ENCODE measurements at places on chromosomes 6 and 20.

- no peak for DNase-seq
Measured at GRCh38 chr6:32291543-32291942, 67.7 kb upstream of the NOTCH4 start.

GRCh38 chr20:35286899-35287508, 2.4 kb upstream of the EIF6 start:
- DNase-seq: no peak

GRCh38 chr6:81939766-81940165, 187.3 kb upstream of the TENT5A start:
- DNase-seq: no peak

GRCh38 chr6:137432054-137432611, 62.1 kb downstream of the OLIG3 start:
- DNase-seq: no peak

DNA sequence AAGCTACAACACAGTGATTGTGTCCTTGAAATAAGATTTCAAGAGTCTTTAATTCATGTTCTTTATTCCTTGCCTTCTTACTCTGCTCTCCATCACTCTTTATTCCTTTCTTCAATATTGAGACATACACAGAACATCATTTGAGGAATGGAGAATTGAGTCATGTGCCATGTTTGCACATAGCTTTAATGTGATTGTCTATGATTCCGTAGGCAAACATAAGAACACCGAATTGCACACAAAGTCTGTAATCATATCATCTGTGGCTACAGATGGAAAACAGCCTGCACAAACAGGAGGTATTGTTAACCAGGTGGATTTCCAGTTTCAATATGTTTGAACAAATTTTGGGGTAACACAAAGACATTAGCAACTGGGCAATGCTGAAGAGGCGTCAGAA, 571.6 kb upstream of the GJE1 start:
- no peak for DNase-seq

GRCh38 chr6:30679765-30680535, 6.5 kb downstream of the PPP1R18 start:
- no peak for DNase-seq

Measured in stimulated activated CD4-positive, alpha-beta T cell treated with anti-CD3 and anti-CD28 coated beads, Interleukin-1b, Interleukin-23, amount 100 ng/mL, for 4 hours (primary cell).